ENCODE measurements at places on chromosomes 6 and 20.
A peak's percentile ranks its signal among the peaks of the same experiment; 100 is the strongest.

GRCh38 chr6:115194981-115195638 is 852.3 kb upstream of the HS3ST5 start:
- no peak for DNase-seq

GRCh38 chr20:45405571-45406259 is 2.4 kb upstream of the DBNDD2 start:
- DNase-seq: no peak

DNA sequence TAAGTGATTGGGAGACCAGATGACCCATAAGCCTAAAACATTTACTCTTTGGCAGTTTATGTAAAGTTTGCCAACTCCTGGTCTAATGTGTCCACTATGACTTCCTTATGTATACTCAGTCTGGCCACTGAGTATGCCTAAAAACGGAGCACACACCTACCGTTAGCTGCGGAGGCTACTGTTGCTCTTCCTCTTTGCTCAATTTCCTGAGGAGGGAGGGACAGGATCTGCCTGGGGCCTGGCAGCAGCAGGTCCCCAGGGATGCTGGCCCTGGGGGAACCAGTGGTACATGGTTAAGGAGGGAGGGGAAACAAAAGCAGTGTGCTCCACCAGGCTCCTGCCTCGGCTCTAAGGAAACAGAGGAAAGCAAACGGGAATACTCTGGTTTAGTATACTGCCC is 113.5 kb downstream of the CDYL start:
- DNase-seq: peak; percentile 59

DNA sequence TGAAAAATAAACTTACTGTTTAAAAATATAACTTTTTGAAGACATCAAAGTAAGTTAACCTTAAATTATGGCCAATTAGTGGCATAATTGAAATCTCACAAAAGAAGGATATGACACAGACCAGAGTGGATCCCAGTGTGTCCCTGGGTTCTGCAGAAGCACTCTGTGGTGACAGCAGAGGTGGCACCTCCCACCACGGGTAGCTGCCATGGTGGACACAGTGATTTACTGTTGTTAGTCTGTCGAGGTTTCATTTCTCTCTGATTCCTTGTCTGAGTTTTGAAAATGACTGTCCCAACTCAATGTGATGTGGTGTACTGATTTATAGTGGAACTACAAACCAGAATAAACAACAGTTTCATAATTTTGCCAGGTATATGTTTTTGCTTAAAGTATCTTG is 76.5 kb downstream of the TULP4 start:
- no peak for DNase-seq

DNA sequence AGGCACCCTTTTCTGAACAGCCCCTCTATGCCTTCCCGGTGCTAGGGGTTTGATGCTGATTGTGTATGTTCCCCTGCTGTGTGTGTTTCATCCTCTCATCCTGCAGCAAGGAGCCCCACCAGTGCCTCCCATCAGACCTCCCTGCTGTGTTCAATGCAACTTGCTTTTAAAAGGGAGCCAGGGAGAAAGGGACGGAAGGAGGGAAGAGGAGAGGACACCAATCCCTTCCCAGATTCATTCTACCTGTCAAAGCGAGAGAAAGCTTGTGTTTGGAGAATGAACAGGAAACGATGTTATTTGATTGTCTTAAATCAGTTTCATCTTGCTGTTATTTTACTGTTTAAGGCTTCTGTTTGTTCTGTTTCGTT is 259.2 kb downstream of the ADGB start:
- no peak for DNase-seq

- no peak for DNase-seq
Observed at GRCh38 chr6:170134031-170134470, 156.8 kb downstream of the DLL1 start.

GRCh38 chr6:157343732-157344131 is 20.4 kb upstream of the TMEM242 start:
- DNase-seq: no peak

DNA sequence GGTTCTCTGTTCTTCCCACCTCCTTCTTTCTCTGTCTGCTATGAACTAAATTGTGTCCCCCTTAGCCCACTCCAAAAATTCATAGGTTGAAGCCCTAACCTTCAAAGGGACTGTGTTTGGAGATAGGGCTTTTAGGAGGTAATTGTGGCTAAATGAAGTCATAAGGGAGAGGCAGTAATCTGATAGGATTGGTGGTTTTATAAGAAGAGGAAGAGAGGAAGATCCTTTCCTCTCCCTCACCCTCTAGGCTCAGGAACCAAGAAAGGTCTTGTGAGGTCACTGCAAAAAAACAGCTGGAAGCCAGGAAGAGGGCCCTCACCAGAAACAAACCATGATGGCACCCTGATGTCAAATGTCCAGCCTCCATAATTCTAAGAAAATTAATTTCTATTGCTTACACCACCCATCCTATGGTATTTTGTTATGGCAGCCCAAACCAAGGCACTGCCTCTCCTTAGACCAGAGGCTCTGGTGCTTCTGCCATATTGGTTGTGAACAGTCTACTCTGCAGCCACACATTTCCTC is 135.1 kb upstream of the COL21A1 start:
- no peak for DNase-seq

- no peak for DNase-seq
Observed at GRCh38 chr20:11406877-11407276, 510.8 kb upstream of the BTBD3 start.

DNA sequence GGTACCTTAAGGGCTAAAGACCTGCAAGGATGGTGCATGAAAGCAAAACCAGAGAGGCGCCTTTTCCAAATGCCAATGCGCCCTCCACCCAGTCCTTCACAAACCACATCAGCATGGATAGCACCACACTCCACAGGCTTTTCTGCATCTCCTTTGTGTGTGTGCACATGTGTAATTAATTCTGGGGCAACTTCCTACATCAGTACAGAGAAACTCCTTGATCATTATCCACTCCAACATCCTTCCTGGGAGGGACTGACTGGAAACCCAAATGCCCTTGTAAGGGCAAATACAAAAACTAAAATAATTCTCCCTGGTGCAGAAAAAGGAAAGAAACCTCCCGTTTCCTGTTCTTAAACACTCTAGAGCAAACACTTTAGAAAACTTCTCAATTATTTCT is 10.8 kb downstream of the SLC52A3 start:
- DNase-seq: no peak

DNA sequence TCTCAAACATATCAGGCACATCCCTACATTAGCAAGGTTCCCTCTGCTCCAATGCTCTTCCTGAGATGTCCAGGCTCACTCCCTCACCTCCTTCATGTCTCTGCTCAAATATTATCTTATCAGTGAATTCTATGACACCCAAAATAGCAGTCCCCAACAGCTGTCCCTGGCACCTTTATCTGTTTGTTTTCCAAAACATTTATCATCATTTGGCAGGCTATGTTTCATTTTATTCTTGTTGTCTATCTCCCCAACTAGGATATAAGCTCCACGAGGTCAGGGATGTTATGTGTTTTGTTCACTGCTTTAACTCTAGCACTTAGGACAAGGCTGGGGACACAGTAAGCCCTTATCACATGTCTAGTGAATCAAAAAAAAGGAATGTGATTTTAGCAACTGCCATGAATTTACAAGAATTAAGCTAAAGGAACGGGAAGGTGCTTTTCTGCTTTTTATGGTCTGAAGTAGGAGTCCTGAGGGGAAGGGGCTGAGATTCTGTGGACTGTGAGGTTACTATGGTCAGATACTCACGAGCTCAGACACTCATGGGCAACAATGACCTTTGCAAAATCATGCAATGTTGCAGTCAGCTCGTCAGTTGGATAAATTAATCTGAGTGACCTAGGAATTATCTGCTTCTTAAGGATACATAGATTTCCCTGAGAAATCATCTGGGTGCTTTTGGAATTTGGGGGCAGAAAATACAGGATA is 1.9 kb upstream of the IL22RA2 start:
- DNase-seq: no peak

GRCh38 chr6:82113231-82113630 is 134.3 kb downstream of the IBTK start:
- no peak for DNase-seq

- no peak for DNase-seq
Observed at GRCh38 chr6:130622142-130622541, 205.1 kb upstream of the SMLR1 start.

GRCh38 chr6:111759836-111760785 is 113.1 kb downstream of the FYN start:
- DNase-seq: no peak

DNA sequence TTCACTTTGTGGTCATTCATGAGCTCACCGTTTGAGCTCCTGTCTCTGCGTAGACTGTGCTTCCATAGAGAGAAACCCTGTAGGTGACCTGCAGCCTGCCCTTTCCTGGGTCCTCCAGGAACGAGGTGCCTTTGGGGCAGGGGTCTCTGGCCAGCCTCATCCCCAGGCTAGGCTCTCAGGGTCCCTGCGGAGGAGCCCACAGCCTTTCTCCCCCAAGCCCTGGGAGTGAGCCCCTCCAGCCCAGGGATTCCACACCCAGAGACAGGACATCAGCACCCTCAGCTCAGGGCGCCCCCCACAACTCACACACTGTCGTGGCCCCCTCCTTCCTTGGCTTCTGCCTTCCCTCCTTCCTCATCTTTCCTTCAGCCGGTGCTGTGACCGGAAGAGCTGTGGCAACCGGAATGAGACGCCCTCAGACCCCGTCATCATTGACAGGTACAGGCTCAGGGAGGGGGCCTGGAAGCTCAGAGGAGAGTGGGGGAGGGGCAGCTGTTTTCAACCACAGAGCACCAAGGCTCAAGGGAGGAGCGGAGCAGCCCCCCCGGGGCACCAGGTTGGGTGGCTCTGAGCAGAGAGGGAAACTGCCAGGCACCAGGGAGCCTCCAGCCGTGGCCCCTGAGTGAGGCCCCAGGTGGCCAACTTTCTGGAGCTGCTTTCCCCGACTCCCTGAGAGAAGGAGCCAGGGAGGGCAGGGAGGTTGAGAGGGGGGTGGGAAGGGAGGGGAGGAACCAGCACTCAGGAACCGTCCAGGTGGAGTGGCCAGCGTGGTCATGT is 16.8 kb downstream of the EBF4 start:
- DNase-seq: peak; percentile 53

DNA sequence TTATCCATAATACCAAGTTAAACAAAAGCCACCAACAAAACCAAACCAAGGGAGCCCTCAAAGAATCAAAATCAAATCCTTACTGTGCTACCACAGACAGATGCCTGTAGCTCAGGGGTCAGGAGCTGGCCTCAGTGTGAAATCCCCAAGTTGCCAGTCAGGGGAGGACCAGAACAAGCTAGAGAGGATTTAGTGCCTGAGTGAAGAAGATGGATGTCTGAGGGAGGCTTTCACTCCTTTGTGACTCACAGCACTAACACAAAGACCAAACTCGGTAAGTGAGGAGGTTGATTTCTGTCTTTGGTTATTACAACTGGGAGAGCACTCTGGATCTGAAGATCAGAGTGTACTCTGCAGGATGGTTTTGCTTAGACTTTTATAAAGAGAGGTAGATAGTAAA is 189.9 kb upstream of the ZNF184 start:
- peak; percentile 44 for DNase-seq

DNA sequence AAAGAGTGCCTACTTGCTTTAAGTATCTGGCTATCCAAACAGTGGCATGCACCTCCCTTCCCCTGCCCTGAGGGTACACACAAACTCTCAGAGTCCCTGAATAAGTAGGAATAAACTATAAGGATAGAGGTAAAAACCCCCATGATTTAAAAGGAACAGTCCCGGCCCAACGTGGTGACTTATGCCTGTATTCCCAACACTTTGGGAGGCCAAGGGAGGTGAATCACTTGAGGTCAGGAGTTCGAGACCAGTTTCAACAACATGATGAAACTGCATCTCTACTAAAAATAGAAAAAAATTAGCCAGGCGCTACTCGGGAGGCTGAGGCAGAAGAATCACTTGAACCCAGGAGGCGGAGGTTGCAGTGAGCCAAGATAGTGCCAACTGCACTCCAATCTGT is 22.2 kb downstream of the SAMHD1 start:
- no peak for DNase-seq

- DNase-seq: no peak
Observed at GRCh38 chr6:148628251-148628650, 118.6 kb upstream of the UST start.

DNA sequence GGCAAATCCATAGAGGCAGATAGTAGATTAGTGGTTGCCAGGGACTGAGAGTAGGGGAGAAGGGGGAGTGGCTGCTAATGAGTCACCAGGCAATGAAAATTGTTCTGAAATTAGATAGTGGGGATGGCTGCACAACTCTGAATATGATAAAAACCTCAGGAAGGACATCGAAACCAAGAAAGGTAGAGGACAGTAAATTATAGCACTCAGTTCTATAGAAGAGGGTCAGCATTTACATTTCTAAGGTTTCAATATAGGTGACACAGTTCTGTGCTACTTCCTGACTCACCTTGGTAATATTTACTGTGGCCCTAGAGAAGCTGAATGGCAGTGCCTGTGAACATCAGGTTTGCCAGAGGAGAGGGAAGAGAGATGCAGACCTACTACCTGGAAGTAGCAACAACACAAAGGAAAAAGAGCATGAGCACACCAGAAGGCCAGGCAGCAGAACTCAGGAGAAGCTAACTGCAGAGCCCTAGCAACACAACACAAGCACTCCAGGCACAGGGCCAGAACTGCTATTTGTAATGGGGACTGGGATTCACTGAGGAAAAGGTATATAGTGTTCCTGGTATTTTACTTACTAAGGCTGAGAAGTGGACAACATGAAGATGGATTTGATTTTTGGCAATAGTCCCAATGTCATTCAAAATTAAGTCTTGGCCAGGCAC is 75.9 kb downstream of the PLCG1 start:
- DNase-seq: no peak

GRCh38 chr6:41375598-41376151 is 40.3 kb downstream of the NCR2 start:
- DNase-seq: peak; percentile 31

GRCh38 chr6:156131221-156131903 is 645.8 kb upstream of the ARID1B start:
- no peak for DNase-seq
